ENCODE measurements at places on chromosomes 7 and 10.

- DNase-seq, result no peak
Measured at GRCh38 chr7:81816312-81816711, 46.5 kb upstream of the HGF start.

DNA sequence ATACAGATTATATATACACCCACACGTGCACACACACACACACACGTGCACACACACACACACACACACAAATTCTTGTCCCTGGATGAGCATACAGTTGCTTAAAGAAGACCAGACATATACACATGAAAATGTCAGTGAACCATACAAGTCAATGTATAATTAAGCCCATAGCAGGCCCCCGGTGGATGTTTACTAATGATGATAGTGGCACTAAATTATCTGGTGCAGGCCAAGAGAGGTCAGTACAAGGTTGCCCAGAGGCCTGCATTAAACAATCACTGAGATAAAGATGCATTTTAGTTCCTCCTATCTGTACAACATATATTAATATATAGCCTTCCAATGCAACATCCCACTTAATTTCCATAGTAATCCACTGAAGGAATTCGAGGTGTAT lies 860.5 kb downstream of the LRMDA start:
- DNase-seq, result no peak

DNA sequence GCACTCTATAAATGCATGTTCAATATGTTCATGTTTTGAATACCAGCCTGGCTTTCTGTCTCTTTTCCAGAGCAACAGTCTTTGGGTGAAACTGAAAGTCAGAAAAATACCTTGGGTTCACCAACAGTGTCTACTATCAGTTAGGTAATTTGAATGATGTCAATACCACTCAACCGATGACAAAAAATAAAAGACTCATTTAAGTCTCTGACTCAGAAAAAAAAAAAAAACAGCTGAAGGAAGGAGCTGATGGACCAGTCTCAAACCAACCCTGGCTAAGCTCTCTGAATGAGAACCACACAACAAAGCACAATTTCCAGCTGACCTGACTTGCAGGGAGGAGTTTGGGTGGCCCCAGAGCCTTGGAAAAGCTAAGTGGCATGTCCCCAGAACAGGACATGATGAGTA lies 42.5 kb downstream of the ABLIM1 start:
- no peak for DNase-seq

DNA sequence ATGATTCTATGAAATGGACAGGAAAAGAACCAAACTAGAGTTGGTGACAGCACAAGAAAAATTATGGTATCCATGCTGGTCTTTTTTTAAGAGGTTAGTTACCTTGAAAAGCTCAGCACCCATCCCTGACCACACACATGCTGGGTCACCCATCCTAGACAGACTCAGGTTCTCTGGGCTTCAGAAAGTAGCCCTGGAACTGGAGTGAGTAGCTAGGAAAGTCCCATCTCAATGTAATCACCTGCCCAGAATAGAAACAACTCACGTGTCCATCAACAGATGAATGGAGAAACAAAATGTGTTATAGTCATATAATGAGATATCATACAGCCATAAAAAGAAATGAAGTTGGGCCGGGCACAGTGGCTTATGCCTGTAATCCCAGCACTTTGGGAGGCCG lies 37.0 kb downstream of the GSDME start:
- no peak for DNase-seq

DNA sequence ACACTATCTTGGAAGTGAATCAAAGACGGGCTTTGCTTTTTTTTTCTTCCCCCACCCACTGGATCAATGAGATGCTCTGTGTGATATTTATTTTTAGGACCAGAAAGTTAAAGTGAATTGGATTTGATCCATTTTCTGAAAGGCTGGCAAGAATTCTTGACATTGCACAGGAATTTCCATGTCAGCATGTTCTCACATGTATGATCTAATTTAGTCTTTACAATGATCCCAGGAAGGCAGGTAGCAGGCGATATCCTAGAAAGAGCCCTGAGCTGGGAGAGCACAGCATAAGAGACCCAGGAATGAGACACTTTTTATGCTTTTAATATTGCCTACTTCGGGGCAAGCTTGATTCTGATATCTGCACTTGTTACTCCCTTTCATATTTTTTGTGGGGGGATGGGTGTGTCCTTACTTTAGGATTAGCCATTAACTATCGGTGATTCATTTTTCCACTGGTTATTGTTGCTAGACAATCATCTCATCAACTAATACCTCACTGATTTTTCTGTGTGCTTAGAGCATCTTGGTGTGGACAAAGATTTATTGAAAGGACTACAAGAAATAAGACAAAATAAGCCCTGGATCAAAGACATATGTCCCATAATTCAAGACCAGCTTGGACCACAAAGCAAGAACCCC lies 58.1 kb downstream of the NRP1 start:
- DNase-seq, result no peak

GRCh38 chr10:125087191-125087896 lies 73.0 kb downstream of the CTBP2 start:
- no peak for DNase-seq

GRCh38 chr10:50614444-50615137 lies 9.2 kb downstream of the SGMS1 start:
- DNase-seq, result no peak

DNA sequence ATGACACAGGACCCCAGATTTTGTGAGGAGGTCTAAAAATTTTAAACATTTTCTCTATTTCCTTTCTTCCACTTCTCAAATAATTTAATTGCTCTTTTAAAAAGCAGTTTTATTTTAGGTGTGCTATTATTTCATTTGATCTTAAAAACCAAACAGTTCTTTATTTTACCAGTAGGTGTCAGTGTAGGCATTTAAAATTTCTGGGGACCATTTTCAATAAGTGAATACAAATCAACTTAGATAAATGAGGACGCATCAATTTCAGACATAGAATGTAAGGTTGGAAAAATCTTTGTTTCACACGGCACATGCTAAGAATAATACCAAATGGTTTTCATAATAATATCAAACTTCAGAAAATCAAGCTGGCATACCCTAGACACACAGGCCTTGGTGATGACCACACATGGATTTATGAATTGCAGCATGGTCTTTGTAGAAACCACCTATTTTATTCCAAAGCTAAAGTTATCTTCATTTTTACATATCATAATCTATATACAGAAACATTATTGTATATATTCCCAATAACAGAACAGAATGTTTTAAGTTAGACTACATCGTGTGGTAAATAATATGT lies 127.6 kb upstream of the SLC26A5 start:
- DNase-seq, result no peak

GRCh38 chr10:1629326-1630198 lies 107.8 kb downstream of the ADARB2 start:
- no peak for DNase-seq

- DNase-seq, result no peak
Measured at GRCh38 chr7:121273467-121274167, 55.2 kb upstream of the WNT16 start.

- no peak for DNase-seq
Measured at GRCh38 chr7:14124716-14125115, 135.2 kb upstream of the ETV1 start.

- DNase-seq, result no peak
Measured at GRCh38 chr10:72682638-72683037, 9.3 kb upstream of the MCU start.

- no peak for DNase-seq
Measured at GRCh38 chr10:5961405-5962100, 15.8 kb downstream of the IL15RA start.

- DNase-seq, result no peak
Measured at GRCh38 chr7:123974326-123974908, 49.4 kb downstream of the SPAM1 start.

GRCh38 chr7:108114117-108114841 lies 15.9 kb downstream of the LAMB4 start:
- DNase-seq, result no peak

DNA sequence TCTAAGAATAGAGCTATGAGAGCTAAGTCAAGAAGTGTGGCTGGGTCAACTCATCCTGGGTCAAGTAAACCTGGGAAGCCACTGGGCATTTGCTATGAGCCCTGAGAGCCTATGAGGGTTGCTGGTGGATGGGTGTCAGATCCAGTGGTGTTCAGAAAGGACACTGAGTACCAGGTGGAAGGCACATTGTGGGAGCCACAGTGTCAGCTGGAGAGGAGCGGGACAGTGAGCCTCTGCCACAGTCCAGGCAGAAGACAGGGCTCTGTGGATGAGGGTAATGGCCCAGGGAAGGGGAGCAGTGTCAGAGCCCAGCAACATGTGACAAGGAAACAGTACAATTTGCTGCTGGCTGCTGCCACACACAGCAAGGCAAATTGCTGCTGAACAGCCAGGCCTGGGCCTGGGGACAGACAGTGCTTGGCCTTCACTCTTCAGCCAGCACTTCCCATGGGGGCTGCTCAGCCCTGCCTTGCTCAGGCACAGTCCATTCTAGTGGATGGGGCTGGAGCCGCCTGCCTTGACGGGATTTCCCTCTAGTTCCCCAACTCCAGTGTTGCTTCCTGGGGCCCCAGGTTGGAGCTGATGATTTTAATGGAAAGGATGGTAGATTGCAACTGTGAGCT lies 90.9 kb upstream of the CHST15 start:
- no peak for DNase-seq

GRCh38 chr10:110803830-110804338 lies 67.8 kb upstream of the PDCD4 start:
- no peak for DNase-seq

DNA sequence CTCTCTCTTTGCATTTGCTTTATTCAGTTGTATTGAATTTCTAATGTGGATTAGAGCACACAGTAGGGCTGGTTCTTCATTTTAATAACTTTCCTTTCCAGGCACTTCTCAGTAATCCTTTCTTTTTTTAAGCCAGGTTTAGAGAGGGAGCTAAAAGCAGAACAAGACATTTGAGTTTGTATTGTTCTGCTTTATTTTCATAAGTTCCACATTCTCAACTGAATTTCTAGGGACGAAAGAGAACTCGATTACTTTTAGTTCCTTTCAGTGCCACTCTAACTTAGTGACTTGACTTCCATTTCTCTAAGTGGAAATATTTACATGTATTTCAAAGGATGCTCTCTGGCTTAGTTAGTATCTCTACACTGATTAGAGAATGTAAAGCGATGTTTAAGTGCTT lies 145.6 kb downstream of the EXOC4 start:
- DNase-seq, result no peak

- no peak for DNase-seq
Measured at GRCh38 chr10:103671126-103671895, 177.8 kb downstream of the NEURL1 start.

- no peak for DNase-seq
Measured at GRCh38 chr7:47594406-47594805, 12.5 kb upstream of the TNS3 start.

- DNase-seq, result no peak
Measured at GRCh38 chr7:108771853-108772252, 202.2 kb downstream of the DNAJB9 start.

DNA sequence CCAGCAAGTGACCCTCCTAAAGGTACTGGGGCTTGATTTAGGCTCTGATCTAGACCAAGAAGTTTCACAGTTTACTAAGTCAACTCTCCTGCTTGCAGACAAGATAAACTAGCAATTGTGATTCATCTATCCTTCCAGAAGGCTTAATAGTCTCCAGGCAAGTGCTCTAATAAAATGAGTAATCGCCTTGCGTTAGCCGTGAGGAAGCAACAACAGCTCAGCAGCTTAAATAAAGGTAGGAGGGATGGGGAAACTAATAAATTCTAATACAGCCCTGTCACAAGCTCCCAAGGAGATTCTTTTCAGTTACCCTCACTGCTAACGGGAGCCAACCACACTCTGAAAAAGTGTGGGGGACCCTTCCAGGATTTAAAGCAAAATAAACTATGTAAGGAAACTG lies 48.4 kb downstream of the FRMD4A start:
- DNase-seq, result no peak

DNA sequence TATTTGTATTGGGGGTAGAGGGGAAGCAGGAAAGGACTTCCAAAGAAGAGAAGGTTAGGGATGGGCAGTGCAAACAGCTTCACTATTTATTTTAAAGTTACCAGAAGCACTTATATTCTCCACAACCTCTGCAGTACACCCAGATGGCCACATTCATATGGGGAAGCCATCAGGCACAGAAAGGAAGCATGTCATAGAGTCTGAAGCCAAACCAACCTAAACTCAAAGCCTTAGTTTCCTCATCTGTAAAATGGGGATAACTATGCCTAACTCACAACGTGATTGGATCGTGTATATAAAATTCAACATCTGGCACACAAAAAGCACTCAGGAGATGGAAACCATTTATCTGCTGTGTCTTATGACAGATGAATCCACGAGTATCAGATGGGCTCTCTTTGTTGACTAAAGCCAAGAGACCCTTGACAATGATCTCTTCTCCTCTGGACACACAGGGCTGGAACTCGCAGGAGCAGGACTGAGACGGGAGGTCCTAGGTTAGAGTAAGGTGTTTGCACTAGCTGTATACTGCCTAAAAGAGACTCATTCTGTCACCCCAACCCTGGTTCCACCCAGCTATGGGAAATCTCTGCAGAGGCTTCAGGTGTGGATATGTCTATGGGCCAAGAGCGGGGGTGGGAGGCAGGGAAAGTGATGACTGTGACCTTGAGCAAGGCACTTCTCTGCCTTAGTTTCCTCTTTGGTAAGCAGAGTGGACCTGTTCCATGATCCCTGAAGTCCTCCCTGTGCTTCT lies 1.8 kb downstream of the KIAA1549 start:
- no peak for DNase-seq

GRCh38 chr10:33674491-33674890 lies 340.0 kb upstream of the NRP1 start:
- DNase-seq, result no peak

DNA sequence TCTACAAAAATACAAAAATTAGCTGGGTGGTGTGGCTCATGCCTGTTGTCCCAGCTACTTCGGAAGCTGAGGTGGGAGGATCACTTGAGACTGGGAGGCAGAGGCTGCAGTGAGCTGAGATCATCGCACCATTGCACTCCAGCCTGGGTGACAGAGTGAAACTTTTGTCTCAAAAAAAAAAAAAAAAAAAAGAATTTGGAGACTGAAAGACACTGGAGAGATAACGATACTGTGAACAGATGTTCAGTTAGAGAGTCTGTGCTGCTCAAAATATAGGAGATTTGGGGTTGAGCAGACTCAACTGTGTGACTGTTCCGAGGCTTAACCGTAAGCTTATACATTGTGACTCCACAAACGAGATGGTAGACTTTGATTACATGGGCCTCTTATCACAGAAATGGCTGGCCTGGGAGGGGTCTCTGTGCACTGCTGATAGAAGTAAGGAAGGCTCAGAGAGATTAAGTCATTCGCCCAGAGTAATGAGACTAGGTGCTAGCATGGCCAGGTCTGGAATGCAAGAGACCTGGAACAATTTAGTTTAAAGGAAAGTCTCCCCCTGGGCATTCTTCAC lies 19.4 kb downstream of the WBP1L start:
- DNase-seq, result no peak

GRCh38 chr7:158016180-158017097 lies 571.2 kb downstream of the PTPRN2 start:
- no peak for DNase-seq

DNA sequence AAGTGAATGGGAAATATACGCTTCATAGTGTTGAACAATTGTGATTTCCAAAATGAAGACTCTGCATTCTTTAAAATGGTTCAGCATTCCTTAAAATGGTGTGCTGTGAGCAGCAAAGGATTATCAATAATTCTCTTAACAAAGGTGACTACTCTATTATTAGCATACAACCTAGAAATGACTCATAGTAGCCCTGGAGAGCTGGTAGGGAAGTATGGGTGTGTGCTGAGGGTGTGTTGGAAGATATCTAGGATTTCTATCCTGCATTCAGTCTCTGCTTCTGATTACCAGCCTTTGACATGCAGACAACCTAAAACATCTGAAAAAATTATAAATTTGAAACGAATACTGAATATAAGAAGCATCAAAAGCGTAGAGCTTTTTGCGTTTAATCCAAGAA lies 72.5 kb downstream of the SEMA3D start:
- DNase-seq, result no peak

- DNase-seq, result no peak
Measured at GRCh38 chr7:158468181-158468580, 119.4 kb downstream of the PTPRN2 start.
